ENCODE measurements at places on chromosomes 3 and 15.

- no peak for DNase-seq
These were observed 33.6 kb downstream of the PARP14 start for GRCh38 chr3:122714273-122714672.

DNA sequence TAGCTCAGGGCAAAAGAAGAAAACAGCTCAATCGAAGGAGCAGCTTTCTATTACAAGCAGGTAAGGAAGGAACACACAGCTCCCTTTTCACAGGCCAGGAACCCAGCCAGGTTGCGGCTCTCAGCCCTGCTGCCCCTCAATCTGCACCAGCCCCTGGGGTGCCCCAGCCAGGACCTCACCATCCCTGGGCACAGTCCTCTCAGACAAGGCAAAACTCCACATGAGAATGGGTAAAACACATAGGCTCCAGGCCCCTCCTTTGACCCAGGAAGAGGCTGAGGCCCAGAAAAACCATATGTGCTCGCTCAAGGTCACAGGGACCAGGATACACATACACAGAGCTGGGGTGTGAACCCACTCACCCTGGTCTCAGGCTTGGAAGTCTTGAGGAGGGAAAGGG is 178.7 kb upstream of the TLE3 start:
- DNase-seq, result no peak

GRCh38 chr15:39914977-39915376 is 5.1 kb downstream of the GPR176 start:
- no peak for DNase-seq

- DNase-seq, result no peak
These were observed 254.5 kb upstream of the SOX2 start for GRCh38 chr3:181457190-181457589.

DNA sequence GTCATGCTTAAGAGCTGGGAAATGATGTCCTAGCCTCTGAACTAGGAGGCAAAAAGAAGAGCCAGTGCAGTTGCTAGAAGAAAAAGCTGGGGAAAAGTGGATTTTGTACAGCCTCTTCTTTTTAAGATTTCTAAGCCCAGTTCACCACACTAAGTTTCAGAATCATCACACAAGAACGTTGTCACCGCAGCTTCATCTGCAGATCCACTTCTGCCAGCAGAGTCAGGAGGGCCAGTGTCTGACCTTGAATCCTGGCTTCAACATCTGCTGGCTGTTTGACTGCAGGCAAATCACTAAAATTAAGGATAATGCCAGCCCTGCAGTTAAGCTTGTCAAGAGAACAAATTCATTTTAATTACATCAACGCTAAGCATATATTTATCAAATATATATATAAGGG is 36.2 kb downstream of the HDC start:
- DNase-seq, result peak; percentile 54

- no peak for DNase-seq
These were observed 133.4 kb upstream of the BHLHE40 start for GRCh38 chr3:4845882-4846281.

DNA sequence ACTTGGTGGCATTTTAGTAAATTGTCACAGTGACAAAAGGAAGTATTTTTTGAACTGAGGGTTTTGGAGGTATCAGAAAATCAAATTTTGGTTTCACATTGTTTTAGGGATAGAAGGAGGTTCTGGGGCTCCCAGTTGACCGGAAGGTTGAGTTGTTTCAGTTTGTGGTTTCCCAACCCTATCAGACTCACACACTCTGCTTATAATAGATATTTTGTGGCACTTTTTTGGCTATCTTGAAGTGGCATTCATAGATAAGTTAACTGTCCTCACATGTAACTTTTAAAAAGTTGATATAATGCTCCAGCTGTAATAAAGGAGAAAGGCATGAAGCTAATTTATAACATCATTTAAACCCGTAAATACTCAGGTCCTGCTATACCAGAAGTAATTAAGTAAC is 12.8 kb downstream of the ARMC8 start:
- DNase-seq, result no peak

- no peak for DNase-seq
These were observed 183.7 kb upstream of the LRRN1 start for GRCh38 chr3:3615533-3615932.

DNA sequence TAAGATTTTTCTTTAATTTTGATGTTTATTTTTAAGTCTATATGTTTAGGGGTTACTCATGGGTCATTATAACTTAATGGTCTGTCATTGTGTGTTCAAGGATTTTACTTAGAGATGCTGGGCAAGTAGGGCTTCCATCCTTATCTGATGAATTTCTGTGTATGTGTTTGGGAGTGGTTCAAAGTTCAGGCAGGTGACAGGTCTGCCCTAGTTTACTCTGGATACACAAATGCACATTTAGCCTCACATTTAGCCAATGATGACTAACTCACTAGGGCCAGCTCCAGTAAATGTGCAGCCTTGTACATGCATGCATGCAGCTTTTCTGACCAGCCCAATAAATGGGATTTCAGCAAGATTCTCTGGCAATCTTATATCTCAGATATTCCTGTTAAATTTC is 554.1 kb downstream of the SI start:
- DNase-seq, result no peak

- DNase-seq, result no peak
These were observed 843.9 kb upstream of the DPPA4 start for GRCh38 chr3:110181226-110181625.

- peak; percentile 79 for DNase-seq
These were observed 51.9 kb downstream of the EPHB1 start for GRCh38 chr3:134846911-134847317.

DNA sequence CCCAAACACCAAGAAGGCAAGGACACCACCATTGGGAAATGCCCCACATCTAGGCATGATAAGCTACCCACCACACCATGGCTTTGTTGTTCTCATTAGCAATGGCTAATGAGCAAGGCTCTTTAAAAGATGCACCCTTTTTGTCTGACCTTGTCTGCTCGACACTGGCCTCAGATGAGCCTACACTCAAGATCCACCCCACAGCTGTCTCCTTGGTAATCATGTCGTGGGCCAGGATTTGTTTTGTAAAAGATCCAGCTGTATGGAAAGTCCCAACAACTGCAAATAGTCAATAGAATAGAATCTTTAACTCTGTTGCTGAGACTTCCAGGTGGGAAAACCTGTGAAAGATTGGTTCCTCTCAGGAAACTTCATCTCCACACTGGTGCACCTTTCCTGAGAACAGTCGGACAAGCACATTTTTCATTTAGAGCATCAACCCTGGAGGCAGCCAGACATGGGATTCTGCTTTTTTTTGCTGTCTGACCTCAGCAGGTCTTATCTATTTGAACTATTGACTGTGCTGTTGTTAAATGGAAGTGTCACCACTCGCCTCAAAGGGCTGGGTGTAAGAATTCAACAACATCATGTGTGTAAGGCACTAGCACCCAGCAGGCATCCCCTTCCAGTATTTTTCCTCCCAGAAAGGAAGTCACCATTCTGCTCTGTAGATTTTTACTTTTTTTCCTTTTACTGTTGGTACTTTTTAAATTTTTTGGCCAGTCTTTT is 35.5 kb downstream of the DUT start:
- no peak for DNase-seq

- DNase-seq, result no peak
These were observed 43.2 kb upstream of the CD47 start for GRCh38 chr3:108133858-108134554.

DNA sequence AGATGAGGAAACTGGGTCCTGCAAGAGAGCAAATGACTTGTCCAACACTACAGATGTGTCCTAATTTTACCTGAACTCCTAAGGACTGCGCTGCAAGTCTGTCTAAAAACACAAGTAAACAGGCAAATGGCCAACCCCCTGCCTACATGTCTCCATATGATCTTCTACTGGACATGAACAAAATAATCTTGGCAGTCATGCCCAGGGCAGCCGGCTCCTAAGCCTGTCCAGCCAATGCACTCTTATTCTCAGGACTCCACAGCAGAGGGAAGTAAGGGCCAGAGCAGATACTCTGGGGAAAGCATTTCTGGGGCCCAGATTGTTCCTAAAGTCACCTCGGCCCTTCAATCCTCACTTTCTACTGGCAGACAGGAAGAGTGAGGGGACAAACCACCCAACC is 10.3 kb downstream of the COLQ start:
- no peak for DNase-seq

- no peak for DNase-seq
These were observed 327.7 kb upstream of the LMCD1 start for GRCh38 chr3:8173892-8174291.

DNA sequence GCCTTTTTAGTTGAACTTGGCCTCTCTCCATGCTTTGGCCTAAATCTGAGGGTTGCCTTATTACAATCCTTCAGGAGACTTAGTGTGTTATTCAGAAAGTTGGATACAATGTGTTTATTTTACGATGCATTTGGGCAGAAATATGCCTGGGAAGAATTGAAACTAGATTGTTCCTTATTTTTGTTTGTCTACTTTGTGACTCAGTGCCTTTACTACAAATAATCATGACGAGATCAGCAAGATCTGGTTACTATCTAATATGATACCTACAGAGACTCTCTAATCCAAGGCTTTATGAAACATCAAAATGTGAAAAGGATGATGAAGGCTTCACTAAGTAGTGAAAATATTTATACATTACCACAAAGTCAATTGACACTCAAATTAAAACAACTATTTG is 82.2 kb downstream of the RBMS3 start:
- DNase-seq, result no peak

GRCh38 chr3:154728285-154728684 is 298.3 kb upstream of the GPR149 start:
- no peak for DNase-seq

GRCh38 chr3:12395349-12396012 is 88.8 kb upstream of the TSEN2 start:
- no peak for DNase-seq

DNA sequence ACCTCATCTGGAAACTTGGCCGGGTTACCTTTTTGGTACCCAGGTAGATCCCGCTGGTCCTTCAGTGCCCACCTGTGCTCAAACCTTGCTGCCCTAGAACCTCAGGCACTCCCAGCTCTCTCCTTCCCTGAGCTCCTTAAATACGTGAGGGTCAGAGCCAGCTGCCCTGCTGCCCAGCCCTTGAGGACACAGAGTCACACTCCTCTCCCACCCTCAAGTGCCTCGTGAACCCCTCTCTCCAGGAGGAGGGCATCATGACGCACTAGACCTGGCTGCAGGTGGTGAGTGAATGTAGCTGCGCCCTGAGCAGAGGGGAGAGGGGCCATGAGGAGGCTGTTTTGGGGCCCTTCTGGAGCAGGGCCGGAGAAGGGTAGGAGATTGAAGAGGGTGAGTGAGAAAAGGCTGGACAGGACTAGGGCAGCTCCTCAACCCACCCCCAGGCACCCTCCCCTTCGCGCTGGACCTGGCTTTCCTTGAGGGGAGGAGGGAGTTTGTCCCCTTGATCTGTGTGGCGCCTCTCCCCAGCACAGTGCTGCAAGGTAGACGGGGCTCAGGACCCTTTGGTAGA is 941 bp downstream of the SLC12A8 start:
- no peak for DNase-seq

GRCh38 chr3:46924921-46925584 is 47.5 kb downstream of the PTH1R start:
- DNase-seq, result no peak

DNA sequence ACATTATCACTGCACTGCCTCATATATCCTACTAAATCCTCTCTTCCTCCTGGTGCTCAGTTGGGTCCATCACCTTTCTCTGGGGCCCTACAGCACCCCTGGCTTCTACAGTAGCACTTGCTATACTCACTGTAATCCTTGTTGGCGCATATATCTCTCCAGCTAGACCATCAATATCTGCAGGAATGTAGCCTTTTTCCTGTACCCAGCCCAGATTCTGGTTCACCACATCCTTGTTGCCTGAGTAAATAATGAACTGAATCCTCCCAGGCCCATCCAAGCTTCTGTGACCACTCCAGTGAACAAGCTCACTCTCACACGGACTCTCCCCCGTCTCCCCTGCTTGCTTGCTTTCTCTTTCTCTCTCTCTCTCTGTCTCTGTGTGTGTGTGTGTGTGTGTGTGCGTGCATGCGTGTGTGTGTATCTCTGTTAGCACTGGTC is 62.5 kb upstream of the LIPC start:
- DNase-seq, result no peak

GRCh38 chr3:71495708-71496472 is 87.6 kb downstream of the FOXP1 start:
- peak; percentile 93 for DNase-seq

DNA sequence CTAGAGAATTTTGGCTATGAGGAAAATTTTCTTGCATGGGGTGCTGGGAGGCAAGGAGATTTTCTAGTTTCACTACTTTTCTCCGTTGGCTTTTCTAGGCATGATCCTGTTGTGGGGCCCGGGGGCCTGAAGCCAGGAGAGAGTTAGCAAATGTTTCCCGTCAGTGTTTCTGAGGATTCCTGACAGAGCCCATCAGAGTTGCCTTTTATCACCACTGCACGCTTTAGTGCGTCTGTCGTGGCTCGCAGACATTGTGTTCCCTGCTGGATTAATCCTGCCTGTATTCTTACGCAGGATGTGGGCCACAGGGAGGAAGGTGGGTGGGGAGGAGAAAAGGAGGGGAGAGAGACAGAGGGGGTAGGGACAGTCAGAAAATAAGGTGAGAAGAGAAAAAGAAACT is 18.1 kb upstream of the BOC start:
- DNase-seq, result no peak

- DNase-seq, result no peak
These were observed 435 bp downstream of the RAB27A start for GRCh38 chr15:55289011-55289745.

- DNase-seq, result no peak
These were observed at the start of gene SIDT1 for GRCh38 chr3:113531826-113532697. TSS of gene SIDT1 (plus strand) at chr3:113532555. CDS start at chr3:113533022, 467 bp downstream.

DNA sequence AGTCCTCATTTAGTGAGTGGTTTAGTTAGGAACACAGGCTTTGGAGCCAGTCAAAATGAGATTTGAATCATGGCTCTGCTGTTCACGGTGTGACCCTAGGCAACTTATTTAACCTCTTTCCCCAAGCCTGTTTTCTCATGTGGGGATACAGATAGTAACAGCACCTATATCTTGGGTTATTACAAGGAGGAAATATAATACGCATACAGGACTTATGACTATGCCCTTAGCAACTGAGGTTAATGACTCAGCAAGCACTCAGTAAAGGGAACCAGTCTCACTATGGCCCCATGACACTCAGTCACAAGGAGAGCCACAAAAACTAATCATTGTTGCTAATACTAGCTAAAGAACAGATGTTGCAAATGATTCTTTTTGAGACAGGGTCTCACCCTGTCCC is 45.9 kb downstream of the SUMF1 start:
- DNase-seq, result peak; percentile 76

DNA sequence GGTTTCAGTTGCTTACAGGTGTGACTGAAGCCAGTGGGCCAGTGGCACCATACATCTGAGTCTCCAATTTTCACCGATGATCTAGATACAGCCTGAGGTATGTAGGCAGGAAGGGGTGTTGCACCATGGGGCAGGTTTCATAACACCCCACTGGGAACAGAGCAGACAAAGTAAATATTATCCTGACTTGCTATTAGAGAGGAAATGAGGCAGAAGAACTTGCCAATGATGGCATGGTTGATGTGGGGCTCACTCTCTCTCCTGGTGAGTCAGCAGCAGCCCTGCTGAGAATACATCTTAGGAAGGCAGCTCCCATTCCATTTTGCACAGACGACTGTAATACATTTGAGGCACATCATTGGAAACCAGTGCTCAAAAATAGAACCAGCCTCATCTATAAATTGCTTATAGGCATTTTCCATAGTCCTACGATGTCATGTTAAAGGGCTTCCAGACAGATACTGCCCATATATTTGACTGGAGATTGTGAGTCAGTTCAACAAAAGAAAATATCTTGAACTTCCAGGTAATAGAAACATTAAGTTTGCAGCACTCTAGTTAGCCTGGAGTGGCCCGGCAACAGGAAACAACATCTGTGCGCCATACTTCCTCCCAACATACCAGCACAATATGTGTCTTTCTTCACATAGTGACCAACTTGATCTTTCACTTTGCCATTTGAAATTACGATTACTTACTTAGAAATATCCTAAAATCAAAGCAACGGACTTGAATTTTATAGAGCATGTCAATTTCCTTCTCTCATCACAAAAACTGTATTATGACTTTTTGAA is 175.5 kb downstream of the NECTIN3 start:
- DNase-seq, result peak; percentile 81
